ENCODE measurements at places on chromosomes 3 and 15.

DNA sequence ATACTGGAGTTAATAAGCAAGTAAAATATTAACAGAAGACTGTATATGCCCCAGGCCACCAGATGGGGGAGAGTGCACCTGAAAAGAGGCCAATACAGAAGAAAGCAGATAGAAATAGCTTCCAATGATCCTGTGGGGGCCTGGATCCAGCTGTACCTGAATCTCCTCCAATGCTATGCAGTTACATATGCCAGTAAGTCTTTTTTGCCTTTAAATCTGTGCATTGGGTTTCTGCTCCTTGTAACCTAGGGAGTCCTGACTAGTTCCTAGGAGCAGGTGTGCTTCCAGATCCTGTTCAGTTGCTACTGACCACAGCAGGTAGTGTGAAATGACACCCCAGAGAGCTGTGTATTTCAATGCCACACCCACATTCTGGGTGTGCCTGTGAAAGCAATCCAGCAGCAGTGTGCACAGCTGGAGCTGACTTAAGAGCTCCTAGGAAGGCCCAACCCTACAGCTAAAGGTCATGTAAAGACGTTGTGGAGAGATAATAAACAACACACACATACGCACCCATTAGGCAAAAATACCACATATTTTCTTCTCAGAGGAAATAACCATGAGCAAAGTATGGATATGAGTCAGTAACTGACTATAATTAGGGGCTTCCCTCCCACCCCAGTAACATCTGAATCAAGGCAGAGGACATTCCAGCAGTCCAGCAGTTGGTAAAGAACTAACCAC, 62.2 kb upstream of the AKAP13 start:
- peak; percentile 57 for DNase-seq

DNA sequence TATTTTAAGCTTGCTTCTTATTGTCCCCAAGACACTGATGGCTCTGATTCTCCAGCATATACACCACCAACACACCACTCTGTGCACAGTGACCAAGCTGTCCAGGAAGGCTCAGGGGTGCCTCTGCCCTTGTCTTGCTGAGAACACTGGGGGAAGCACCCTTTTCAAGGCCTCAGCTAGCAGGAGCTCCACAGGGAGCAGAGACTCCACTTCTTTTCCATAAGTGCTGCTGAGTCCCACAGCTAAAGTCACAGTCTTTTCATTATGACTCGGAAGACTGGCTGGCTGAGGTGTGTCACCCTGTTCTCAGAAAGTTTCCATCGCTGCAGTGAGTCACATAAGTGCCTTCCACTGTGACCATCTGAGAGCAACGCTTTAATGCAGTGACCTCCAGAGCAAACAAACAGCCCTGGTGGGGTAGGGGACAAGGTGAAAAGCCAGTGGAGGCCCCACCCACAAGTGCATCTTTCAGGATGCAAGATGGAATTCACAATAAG, 226.9 kb upstream of the CHRNA7 start:
- no peak for DNase-seq

- DNase-seq, result no peak
Observed at GRCh38 chr3:197592361-197593045, 36.7 kb upstream of the BDH1 start.

DNA sequence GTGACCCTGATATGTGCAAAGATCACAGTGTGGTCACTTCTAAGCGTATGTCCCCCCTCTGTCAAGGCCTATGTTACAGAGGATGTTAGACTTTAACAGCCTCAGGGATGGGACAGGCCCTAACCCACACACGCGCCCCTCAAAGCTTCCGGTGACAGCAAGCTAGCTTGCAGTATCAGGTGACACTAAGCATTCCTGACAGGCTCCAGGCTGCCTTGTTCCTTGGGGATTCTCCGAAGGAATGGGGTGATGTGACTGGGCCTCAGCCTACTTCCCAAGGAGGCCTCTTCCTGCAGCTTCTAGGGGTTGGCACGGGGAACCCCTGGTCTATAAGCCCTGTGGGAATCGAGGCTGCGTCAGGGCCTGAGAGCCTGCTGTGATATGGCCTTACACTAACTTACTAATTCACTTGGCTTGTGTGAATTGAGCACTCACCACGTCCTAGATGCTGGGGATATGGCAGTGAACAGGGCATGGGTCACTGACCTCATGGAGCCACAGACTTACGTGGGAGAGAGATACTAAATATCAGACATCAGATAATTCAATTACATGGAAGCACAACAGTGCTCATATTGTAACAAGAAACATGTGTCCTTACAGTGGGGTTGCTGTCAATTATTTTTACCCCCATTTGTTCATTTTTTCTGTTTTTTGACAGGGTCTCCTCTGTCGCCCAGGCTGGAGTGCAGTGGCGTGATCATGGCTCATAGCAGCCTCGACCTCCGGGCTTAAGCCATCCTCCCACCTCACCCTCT, 11.4 kb upstream of the SPTBN5 start:
- DNase-seq, result no peak

DNA sequence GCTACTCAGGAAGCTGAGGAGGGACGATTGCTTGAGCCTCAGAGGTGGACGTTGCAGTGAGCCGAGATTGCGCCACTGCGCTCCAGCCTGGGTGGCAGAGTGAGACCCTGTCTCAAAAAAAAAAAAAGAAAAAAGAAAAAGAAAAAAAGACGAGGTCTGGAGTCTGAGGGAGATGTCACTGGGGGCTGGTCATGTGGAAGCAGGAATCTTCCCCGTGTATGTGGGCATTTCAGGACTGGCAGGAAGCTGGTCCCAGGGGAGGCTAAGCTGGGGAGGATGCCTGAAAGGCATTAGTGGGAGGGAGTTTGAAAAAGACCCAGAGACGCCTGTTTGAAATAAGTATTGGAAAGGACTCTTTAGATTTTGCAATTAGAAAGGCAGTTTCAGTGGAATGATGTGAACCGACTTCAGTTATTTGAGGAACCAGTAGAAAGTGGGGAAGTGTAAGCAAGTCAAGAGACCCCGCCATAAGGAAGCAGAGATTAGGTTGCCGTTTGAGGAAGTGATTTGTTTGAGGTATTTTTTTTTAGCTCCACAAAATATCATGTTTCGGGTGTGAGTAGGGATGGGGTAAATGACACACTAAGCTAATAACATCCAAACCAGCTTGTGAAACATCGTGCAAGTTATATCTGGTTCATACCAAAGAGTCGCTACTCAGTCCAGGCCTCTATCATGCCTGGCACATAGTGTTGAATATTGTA, 55.5 kb downstream of the ST6GAL1 start:
- DNase-seq, result no peak

GRCh38 chr15:73844356-73844755, 29.0 kb upstream of the TBC1D21 start:
- DNase-seq, result no peak

DNA sequence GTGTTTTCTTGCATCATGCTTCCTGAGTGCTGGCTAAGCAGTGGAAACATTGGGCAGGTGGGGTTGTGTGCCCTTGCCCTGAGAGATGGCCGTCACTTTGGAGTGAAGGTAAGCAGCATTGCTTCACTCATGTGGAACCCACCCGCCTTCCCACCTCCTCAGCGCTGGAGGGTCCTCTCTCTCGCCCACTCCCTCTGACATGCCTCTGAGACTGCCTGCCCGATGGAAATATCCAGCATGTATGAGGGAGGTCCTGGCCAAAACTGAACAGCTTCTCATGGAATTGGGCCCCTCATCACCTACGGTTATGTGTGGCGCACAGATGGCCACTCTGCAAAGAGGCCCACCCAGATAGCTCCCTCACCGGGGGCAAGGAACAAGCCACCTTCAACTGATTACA, 48.6 kb downstream of the SMAD3 start:
- DNase-seq, result no peak

GRCh38 chr15:89410039-89410435, 75.4 kb upstream of the POLG start:
- DNase-seq, result no peak

- DNase-seq, result no peak
Observed at GRCh38 chr3:151673974-151674373, 59.8 kb upstream of the AADACL2 start.

DNA sequence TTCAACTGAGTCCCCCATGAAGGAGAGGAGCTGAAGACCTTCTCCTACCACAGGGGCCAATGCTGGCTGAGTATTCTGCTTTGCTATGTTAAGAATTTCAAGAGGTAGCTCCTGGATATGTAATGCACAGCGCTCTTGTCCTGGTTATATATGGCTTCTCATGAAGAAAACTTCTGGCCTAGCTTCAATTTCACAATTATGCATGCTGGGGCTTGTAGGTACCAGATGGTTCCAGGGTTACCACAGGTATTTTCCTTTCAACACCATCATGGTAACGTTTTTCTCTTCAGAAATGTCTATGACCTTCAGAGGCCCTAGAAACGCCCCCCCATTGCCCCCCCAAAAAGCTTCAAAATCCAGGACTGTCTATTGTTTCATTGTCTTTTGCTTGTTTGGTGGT, 311.7 kb upstream of the ICE2 start:
- DNase-seq, result peak; percentile 34

GRCh38 chr3:69166446-69166845, 44.1 kb upstream of the LMOD3 start:
- DNase-seq, result no peak

DNA sequence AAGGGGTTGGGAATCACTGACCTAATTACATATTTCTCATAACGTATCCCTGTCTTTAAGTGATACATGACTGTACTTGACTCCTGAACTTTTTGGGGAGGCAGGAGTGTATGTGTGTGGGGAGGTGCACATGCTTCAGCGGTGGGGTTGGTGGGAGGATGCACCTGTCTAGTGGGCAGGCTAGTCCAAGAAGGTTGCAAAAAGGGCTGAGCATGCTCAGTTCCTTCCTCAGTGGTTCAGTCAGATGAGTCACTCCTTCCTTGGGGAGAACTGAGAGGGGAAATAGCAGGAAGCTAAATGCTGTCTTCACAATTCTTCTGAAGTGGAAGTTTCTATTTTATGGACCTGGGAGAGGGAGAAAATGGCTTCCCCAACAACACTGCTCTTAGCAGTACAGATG, 24.6 kb upstream of the AP4E1 start:
- peak; percentile 29 for DNase-seq

DNA sequence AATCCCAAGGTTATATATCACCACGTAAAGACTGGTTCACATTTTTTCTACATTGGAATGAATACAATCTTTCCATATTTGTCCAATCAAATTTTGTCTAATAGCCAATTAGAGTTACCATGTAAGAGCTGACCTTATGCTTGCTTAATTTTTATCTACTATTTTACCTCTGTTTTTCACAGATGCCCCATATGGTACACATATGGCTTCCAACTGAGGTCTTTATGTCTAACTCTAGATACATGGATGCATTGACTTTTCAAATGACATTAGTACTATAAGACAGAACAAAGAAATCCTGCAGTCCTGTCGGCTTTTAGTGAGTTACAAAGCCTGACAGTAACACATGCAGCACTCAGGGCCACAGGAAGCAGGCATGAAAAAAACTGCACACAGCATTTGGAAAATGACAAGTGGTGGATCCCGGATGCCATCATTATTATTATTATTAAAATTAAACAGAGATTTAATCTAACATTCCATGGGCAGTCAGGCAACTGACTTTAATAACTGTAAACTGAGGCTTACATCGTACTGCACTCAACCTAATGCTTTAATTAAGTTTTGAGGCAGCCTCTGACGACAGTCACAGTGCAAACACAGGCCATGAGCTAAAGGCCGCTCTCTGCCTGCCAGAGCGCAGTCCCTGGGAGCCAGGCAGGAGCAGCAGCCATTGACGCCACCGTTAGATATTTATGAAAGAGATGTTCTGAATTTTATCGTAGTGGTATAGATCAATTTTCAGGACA, 113.9 kb upstream of the TMCO5A start:
- no peak for DNase-seq

DNA sequence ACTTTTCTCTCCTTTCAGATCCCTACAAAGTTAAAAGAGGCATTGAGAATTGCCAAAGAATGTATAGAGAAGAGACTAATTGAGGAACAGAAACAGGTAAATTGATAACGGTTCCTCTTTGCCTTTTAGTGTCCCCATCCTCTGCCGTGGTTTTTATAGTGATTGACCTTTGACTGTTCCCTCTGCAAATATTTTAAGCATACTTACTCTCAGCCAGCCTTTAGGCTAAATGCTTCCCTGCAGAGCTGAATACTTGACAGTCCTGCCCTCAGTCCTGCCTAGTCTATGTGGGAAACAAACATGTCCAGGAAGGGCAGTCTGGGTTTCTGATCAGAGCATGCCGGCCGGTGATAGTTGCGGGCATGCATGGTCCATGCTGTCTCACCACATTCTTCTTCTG, 24.7 kb downstream of the PDHB start:
- no peak for DNase-seq

DNA sequence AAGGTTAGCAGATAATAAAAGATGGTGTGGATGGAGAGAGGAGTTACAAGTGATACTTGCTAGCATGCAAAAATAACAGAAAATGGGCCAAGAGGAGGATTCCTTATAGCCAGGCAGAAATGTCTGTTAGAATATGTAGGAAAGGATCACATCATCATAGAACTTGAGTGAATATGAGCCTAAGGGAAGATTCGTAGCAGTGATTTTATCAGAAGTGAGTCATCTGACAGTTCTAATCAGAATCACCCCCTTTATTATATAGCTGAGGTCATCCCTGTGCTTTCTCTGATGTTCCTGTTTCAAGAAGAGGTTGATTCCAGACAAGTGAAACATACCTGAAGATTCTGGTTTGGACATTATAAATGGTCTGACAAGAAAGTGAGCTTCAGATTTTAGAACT, 22.9 kb downstream of the EXOG start:
- no peak for DNase-seq

- DNase-seq, result no peak
Observed at GRCh38 chr3:69031635-69032034, 18.2 kb upstream of the EOGT start.

- DNase-seq, result peak; percentile 79
Observed at GRCh38 chr3:177286034-177286433, 88.8 kb upstream of the TBL1XR1 start.

- no peak for DNase-seq
Observed at GRCh38 chr15:59993950-59994401, 10.1 kb upstream of the FOXB1 start.

DNA sequence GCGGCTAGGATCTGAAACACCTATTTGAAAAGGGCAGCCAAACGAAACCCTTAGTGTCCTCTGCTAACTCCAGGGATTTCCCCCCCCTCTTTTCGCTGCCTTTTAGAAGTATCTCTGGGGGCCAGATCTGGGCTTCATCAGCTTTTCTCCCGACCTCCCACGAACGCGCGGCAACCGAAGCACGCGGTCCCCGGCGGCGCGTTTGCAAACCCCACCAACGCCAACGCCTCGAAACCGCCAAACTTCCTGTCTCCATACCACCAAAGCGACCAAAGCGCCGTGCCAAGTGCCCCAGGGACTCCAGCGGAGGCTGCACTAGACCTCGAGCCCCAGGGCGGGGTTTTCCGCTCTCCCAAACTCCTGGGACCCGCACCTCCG, 155.8 kb upstream of the FRMD4B start:
- peak; percentile 24 for DNase-seq

DNA sequence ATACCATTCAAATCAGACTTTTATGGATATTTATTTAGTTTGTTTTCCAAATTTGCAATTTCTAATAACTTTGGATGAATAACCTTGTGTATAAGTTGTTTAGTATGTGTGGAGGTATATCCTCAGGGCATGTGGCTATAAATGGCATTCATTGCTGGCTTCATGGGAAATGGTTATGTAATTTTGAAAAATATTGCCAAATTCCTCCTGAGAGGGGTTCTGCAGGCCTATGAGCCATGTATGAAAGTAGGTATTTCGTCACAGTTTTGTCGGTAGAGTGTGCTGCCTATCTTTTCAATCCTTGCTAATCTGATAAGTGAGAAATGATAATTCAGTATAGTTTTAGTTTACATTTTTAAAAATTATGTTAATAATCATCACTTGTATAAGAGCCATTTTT, 256.4 kb upstream of the ZNF385D start:
- DNase-seq, result no peak

- DNase-seq, result no peak
Observed at GRCh38 chr3:127888156-127888555, 26.9 kb upstream of the KBTBD12 start.

Measured in RWPE1 (cell line).